ENCODE measurements at places on chromosomes 7 and 10.
A peak's percentile ranks its signal among the peaks of the same experiment; 100 is the strongest.

DNA sequence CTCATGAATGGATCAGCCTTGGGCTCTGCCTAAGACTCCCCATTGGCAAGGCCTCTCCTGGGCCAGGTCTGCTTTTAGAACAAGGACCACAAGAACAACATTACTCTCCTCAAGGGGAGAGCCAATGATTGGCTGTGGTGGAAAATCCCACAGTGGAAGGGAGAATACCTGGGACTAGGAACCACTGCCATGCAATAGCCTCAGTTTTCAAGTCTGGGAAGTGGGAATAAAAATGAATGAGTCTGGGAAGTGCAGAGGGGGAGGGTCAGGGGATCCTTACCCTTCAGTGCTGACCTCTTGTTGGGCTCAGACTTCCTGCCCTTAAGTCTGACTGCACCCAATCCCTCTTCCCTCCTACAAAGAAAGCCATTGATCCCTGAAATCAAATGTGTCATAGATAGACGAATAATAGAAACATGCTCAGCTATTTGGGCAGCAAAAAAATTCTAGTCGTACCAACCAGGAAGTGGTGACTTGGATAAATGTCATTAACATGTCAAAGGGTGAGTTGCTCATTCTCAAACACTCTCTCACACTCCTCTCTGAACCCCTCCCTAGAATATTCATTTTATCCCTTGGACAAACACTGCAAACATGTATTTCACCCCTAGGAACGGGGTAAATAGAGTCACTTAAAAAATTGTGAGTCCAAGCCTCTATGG lies 123.6 kb downstream of the SH3PXD2A start:
- no peak for DNase-seq

DNA sequence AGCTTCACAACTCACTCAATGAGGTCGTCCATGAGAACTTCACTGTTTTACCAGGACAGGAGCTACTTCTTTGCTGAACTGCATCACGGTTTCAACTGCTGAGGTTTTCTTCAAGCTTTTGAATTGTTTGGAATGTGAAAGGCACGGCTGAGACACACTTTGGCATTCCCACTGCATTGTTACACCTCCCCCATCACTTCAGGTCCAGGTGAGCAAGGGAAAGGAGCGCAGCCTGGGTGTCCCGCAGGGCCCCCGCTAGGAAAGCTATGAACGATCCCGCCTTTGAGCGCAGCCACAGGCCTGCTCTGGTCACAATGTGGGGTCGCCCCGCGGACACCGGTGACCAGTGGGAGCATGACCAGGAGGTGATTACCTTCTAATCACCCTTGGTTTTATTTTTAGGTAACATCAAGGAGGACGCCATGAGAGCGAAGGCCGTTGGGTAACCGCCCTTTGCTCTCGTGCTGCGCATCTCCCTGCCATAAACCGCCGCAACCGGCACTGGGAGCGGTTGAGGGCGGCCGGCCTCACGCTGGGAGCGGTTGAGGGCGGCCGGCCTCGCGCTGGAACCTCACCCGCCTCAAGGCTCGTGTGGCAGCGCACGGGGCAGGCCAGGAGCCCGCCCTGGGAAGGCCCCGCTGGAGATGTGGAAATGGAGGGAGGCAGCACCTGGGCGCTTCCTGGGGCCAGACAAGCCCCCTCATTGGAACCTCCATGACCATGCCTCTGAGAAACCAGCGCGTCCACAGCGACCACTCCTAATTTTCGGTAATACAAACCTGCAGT lies 50.9 kb upstream of the SGMS1 start:
- DNase-seq: no peak

DNA sequence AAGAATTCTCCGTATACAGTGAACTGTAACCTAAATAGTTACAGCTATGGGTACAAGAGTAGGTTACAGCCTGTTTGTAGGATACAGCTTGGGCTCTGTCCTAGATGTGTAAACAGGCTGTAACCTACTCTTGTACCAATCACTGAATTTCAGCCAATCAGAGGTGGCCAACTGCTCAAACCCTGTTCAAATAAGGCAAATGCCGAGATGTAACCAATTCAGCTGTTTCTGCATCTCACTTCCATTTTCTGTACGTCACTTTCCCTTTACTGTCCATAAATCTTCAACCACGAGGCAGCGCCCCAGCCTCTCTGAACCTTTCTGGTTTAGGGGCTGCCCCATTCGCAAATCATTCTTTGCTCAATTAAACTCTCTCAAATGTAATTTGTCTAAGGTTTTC lies 8.3 kb upstream of the MMP21 start:
- DNase-seq: no peak

GRCh38 chr10:78830976-78831375 lies 237.8 kb upstream of the ZMIZ1 start:
- no peak for DNase-seq

- DNase-seq: no peak
Observed at GRCh38 chr7:22645418-22646181, 81.4 kb upstream of the IL6 start.

DNA sequence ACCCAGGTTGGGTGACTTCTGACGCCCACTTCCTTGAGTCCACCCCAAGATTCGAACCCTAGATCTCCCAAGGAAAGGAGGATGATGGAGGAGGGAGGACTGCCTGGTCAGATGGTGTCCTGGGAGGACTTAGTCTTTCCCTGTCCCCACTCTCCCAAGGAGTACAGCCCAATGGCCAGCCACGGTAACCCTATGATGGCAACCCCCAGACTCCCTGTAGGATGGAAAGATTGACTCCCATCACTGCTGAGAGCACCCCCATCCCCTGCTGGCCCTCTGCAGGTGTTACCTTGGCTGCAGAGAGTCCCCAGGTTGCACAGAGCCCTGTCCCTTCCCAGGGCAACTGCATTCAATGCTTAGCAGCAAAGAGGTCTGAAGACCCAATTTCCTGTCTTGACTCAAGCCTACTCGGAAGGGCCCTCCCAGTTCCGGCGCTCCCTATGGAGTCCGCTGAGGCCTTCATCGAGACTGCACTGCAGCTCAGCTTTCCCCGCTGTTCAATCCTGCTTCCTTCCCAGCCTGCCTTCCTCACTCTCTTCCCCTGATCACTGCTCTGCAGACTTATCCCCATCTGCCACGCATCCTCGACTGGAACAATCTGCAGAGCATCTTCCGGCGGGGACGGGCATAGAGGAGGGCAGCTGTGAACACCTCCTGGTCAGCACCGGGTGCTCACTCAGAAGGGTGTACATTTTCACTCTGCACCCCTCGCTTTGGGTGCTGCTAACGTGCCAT lies 50.8 kb upstream of the OCM2 start:
- DNase-seq: no peak

DNA sequence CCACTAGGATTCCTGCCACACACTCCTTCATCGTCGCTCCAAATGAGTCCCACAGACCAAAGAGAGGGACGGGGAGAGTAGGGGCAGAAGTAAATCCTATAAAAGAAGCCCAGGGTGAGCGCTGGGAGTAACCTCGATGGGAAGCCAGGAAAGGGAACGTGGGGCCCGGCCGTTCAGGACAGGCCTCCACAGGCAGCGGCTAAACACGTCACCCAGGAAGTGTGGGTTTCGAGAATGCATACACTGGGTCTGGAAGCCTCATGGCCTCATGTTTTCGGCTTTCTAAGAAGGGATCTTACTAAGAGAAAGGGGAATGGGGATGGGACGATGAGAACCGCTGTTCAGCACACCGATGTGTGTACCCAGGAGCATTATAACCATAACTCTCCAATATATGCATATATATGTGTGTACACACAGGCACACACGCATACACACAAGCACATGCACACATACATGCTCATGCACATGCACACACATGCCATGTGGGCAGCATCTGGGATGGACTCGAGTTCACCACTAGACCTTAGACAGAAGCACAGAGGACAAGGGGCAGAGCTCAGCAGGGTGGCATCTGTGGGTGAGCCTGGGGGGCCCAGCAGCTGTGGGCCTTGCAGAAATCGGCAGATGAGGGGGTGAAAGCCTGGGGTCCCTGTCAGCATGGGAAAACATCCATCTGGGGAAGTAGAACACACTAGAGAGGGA lies 14.8 kb upstream of the CNPY1 start:
- no peak for DNase-seq

GRCh38 chr10:110354322-110354766 lies 49.6 kb upstream of the SMNDC1 start:
- DNase-seq: peak; percentile 13

GRCh38 chr10:11165591-11166543 lies 148.2 kb downstream of the CELF2 start:
- DNase-seq: no peak

DNA sequence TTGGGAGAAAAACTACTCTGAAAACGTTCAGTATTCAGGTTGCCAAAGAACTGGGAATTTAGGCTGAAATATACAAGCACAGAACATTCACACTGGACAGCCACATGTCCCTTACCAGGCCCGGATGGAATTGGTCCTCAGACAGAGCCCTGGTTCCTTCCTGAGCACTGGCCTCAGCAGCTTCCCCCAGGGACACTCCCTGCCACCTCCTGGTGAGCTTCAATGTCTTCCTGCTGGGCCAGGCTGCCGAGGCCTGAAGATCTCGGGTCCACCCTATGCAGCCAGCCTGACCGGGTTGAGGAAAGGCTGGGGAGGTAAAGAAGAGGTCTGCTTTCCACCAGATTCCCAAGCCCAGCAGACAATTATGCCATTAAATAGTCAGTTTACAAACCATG lies 24.8 kb downstream of the LEP start:
- DNase-seq: no peak

DNA sequence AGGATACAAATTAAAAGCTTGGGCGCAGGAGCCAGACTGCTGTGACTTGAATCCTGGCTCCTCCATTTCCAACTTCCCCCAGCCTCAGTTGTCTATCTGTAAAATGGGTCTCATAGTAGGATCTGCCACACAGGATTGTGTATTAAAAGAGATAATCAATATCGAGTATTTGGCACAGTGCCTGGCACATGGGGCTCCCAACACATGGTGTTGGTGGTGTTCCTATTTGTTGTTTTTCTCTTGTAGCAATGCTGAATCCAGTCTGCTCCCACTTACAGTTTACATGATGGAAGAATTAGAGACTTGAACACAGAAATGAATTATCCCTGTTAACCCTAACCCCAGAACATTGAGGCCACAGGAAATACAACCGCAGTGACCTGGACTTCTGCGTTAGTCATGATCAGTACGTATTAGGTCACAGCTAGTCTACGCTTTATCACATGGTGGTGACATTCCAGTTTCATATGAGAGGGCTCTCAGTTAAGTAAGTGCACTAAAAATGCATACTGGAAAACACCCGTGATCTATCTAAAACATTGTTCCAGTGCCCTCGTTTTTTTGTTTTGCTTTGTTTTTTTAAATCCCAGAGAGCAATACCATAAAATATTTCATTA lies 169.5 kb upstream of the KLF14 start:
- DNase-seq: no peak

GRCh38 chr10:73209705-73210104 lies 37.4 kb downstream of the DNAJC9 start:
- DNase-seq: no peak

DNA sequence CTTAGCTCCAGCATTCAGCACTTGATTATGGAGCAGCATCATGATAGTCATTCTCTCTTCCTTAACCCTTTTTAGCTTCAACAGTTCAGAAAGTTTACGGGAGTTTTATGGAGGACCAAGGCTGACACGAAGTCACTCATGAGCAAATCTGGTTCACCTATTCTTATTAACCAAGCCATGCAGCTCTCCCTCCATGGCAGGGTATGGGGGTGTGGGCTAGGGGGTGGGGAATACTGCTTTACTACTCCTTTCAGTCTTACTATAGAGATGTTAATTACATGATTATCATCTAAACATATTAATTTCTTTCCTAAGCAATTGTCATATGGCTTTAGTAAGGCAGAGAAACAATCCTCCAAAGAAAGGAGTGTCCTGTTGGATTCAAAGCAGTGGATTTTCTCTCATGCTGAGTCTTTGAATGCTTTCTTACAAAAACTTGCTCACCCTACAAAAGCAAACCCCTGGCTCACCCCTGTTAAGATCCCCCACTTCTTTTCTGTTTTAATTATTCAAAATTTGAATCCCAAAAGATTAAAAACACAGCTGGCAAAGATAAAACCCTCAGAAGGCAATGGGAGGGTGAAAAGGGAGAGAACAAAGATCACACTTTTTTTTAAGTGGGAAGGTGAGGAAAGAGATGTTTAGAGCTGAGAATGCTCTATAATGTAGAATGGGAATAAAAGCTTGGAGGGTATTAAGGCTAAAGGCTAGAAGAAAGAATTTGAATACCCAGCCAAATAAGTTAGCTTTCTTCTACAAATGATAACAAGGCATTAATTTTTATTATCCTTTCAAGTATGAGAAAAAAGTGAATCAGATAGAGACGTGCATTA lies 46.4 kb upstream of the SEMA3E start:
- DNase-seq: no peak

GRCh38 chr10:62554632-62555199 lies 180.5 kb downstream of the ZNF365 start:
- DNase-seq: peak; percentile 16
